ENCODE measurements at places on chromosomes 11 and 22.

- DNase-seq: no peak
These were observed 8.1 kb downstream of the PARVB start for GRCh38 chr22:44032126-44032730.

GRCh38 chr11:27291302-27291889 lies 71.6 kb downstream of the CCDC34 start:
- no peak for DNase-seq

DNA sequence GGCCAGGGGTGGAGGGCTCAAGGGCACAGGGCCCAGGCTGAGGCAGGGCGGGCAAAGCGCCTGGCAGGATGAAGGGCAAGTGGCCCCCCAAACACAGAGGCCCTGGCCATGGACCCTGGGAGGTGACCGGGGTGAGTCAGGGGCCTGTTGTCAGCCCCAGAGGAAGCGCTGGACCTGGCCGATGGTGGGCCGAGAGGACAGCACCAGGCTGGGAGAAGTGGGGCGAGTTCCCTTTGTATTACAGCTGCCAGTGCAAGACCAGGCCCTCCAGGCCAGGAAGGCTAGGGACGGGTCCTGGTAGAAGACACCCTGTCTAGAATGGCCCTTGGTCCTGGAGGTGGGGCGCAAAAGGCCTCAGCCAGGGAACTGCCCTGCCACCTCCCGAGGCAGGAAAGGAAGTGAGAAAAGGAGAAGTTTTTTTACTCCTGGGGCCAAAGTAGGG lies 12.8 kb downstream of the CXCR5 start:
- DNase-seq: no peak

DNA sequence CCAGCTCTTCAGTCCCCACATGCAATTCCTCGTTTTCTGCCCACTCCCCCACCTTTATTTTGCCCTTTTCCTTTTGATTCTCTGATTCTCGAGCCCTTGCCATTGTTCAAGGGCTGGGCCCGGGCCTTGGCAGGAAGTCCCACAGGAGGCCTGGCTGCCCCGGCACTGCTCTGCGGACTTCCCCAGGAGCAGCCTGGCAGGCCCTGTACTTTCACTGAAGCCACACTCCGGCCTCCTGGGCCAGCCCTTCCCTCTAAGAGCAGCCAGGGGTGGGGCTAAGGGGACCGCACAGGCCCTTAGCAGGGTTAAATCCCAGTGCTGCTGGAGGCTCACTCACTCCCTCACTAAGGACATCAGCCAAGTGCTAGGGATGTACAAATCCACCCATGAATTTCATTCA lies 4.1 kb downstream of the LRRC32 start:
- DNase-seq: no peak

- no peak for DNase-seq
These were observed 37.4 kb downstream of the CEP57 start for GRCh38 chr11:95827696-95828095.

DNA sequence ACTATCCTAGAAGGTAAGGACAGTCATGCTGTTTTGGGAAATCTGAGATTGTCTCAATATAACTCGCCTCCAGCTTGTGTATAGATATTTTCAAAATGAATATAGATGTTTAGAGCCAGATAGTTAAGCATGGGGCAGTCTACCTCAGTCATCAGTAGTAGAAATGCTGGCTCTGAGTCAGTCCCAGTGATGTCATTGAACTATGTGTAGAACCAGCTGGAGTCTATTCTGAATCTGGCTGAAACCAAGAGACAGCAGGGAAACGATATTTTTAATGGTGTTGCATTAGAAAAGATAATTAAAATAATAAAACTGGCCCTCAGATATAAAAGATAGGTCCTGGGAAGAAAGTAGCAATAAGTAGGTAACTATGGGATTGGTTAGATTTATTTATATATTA lies 25.9 kb downstream of the PIWIL4 start:
- DNase-seq: no peak
